ENCODE measurements at places on chromosomes 2 and 18. TPM values are rescaled to one million over a fixed set of nuclear protein-coding genes. Genes with fewer than 3 reads are reported as not detected.

SIX3 gene
- total RNA-seq = not detected

RPS27A gene
- total RNA-seq = 3,214 TPM

DYNAP gene
- not detected for total RNA-seq

CNTNAP5 gene
- 0.13 TPM for total RNA-seq

CDK5R2 gene
- 0.04 TPM for total RNA-seq

ABCG8 gene
- not detected for total RNA-seq

HOXD1 gene
- total RNA-seq = 0.71 TPM

RESP18 gene
- not detected for total RNA-seq

C2orf66 gene
- total RNA-seq = 0.04 TPM

DNA sequence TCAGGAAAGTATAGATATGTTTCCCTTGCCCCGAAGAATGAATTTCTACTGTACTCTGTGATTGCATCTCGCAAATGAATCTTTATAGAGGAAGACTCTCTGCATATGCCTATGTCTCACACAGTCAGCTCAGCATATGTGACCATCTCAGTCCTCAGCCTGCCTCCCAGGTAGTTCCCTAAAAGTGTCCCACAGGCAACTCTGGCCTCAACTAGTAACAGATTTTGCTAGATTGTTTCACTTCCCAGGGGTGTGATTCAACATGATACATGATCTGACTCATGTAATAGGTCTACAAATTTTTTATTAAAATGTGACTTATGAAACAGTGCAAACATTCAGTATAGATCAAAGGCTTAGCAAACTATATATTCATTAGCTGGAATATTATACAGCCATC, 296.6 kb upstream of the CRIM1 start:
- DNase-seq = peak; percentile 9

DNA sequence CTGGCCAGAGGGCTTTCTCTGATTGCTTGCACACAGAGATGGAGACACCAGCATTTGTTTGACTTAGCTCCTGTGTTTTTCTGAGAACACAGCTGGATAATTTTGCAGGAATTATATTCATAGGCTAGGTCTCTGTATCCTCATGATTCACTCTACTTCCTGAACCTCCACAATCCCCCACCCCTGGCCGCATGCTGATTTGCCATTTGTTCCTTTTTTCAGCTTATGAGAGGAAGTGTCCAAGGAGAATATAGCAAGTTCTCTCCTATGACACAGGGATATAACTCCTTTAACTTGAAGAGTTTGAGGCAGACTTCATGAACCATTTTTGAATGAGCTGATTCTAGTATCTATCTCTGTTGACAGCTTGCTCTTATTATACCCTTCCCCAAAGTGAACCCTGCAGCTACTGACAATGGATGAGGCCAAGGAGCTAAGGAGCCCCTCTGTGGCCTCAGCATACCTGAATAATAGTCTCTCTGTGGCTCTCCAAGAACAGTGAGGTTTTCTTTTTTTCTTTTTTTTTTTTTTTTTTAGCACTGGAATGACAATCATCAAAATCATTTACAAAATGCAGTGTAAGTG, 15.4 kb downstream of the CAVIN2 start:
- no peak for DNase-seq

DNA sequence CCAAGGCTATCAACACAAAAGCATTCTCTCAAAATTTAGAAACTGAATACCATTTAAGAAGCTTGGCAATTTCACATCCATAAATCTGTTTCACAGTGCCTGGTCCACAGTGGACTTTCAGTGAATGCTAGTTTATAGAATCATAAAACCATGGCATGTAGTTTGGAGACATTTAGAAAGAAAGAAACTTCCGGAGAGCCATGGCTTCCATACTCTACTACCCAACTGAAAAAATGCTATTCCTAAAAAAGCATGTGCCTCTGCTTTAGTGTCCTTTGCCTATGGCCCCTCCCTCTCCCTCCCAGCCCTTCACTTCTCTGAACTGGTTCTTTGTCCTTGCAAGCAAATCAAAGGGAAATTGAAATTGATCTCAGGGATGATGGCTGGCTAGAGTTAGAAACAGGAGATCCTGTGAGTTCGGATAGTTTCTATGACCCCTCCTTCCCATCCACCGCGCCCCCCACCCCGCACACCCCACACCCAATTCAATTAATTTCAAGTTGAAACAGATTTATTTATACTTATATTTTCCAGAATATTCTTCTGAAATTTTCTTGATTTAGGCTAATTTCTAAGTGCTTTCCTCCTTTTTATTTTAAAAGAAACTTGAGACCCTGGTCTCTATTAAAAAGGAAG, 248.3 kb downstream of the TRIB2 start:
- DNase-seq = no peak

- DNase-seq = no peak
Measured at GRCh38 chr2:174473796-174474195, 13.0 kb downstream of the GPR155 start.

- DNase-seq = no peak
Measured at GRCh38 chr2:110149330-110150220, 34.0 kb upstream of the MALL start.

DNA sequence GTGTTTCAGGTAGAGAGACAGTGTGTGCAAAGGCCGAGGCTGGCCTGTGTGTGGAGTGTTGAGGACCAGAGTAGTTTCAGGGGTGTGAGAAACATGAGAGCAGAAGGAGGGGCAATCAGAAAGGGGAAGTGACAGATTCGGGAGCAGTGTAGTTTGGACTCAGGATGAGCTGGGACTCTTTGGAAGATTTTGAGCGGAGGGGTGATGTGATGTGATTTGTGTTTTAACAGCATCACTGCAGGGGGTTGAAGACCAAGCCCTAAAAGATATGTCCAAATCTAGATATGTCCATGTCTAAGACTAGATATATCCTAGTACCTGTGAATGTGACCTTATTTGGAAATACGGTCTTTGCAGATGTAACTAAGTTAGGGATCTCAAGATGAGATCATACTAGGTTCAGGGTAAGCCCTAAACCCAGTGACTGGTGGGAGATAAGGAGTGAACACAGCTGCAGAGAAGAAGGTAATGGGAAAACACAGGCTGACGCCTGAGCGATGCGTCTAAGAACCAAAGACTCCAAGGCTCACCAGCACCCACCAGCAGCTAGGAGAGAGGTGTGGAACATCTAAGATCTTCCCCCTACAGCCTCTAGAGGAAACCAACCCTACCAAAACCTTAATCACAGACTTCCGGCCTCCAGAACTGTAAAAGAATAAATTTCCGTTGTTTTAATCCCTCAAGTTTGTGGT, 38.5 kb upstream of the MYO3B start:
- no peak for DNase-seq

GRCh38 chr2:136486115-136486514, 279.2 kb upstream of the THSD7B start:
- DNase-seq = no peak

DNA sequence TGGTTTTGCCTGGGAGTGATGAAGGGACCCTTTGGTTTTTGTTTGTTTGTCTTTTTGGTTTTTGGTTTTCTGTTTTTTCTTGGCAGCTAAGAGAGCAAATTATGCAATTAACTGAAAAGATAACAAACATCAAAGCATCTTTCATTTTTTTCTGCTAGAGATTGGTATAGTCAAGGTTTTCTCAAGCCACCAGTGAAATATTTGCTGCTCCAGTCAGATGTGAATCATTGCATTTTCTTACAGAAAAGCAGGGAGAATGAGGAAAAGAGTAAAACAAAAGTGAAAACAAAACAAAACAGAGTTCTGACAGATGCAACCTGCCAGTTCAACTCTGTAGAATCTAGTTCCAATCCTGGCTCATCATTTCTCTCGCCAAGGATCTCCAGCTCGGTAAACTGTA, 660.7 kb downstream of the DSC3 start:
- no peak for DNase-seq

DNA sequence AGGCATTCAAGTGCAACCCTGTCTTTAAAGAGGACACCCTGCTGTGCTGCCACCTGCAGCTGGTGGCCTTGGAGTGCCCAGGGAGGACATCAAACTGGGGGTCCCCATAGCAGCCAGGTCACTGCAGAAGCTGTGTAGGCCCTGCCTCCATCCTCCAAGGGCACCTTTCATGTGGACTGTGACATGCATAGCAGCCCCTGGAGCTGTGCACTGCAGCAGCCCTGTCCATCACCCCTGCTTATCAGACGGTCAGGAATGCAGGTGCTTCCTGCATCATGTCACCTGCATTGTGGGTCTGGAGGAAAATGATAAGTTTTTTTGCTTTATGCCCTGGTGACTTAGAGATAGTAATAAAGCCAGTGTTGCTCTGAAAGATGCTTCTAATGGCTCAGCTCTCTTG, 155.7 kb downstream of the DYSF start:
- no peak for DNase-seq

- DNase-seq = no peak
Measured at GRCh38 chr2:183967756-183968155, 630.6 kb upstream of the ZNF804A start.

DNA sequence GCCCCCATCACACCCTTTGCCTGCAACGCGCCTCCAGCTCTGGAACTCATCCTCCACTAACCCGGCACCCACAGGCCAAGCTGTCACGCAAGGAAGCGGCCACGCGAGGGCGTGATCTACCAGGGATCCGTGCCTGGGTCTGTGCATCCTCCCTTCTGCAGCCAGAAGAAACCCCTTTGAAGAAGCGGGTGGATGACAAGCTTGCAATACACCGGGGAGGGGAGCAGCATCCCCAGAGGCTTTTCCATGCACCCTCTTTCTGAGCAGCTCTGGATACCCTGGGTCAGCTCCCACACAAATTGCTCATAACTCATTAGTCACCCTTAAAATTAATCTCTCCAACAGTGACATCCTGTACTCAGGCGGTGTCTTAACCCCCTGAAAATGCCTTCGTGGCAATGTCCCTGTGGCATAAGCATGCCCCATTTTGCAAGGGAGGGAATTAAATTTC, 47.6 kb downstream of the PDCL3 start:
- DNase-seq = peak; percentile 75

DNA sequence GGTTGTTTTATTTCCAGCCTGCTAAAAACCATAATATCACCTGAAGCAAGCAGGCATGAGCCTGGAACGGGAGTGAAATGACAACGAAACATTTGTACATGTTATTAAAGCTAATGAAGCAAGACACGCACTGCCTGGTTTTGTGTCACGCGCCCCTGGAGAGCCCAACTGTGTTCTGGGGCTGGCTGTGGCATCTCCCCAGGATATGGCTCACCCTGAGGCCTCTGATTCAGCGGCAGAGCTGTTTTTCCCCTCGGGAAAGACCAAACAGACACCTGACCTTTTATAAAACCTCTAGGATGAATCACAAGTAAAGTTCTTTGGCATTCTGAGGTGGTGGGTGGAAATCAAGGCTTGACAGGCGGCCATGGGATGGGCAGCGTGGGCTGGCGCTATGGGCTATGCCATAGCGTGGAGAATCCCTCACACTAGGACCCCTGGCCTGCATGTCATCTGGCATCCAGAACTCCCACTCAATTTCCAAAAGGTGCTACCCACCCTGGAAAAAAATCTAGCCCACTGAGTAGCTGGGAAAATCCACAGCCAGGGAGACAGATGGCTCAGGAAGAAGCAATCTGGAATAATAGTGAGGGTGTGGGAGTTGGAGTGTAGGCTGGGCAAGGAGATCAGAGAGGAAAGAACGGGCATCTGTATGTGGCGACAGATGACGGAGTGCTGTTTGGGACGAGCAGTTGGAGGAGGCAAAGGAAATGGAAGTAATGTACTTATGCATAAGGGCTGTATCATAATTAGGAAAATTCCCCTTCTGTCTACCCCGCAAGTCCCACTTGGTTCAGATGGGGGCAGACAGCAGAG, 262.0 kb downstream of the AFF3 start:
- DNase-seq = peak; percentile 27

- peak; percentile 52 for DNase-seq
Measured at GRCh38 chr2:236512902-236513435, 56.7 kb upstream of the ACKR3 start.

GRCh38 chr2:196276421-196276820, 105.0 kb upstream of the STK17B start:
- no peak for DNase-seq

DNA sequence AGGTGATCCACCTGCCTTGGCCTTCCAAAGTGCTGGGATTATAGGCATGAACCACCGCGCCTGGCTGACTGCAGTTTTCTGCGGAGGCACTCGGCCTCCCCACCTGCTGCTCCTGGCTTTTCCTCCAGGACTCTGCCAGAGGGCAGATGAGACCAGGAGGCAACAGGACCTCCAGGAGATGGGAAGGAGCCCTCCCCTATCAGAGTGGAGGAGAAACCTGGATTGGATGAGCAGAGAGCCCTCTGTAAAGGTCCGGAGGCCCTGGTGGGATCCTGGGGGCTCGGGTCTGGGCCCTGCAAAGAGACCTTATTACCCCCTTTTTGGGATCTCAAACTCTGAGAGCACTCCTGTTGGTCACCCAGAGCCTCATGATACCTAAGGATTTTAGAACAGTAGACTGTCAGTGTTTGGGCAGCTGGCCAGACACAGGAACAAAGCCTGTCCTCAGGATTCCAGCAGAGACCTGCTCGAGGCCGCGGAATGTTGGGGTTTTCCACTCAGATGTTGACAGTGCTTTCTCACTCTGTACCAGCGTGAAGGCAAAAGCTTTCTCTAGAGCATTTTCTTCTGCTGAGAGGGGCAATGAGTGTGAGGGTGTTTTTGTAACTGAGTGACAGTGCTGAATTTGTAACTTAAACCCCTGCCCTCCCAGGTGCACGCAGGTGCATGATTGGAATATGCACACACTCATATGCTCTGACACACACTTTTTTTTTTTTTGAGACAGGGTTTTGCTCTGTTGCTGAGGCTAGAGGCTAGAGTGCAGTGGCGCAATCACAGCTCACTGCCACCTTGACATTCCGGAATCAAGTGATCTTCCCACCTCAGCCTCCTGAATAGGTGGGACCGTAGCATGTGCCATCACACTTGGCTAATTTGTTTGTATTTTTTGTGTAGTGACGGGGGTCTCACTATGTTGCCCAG, 48.4 kb downstream of the NPPC start:
- no peak for DNase-seq

GRCh38 chr18:63676526-63677323, 15.0 kb upstream of the SERPINB3 start:
- DNase-seq = no peak

- DNase-seq = no peak
Measured at GRCh38 chr2:73295751-73296400, 2.5 kb upstream of the EGR4 start.

DNA sequence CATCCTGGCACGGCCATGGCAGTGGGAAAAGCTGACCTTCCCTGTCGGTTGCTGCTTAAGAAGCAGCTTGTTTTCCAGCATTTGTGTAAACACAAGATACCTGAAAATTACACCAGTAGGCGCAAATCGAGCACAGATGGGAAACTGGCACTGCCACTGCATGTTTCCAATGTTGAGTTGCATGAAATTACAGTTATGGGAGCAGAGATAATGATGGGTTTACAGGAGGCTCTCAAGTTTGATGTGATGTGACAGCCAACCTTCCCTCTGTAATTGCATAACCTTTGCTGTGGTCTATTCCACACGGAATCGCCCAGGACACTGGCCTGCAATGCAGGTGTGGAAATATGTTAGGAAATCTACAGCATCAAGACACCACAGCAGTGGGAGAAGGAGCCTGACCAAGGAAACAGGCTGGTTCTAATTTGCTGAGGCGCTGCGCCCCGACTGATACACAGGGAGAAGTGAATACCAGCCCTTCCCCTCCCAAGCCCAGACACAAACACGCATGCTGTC, 17.4 kb downstream of the GPR45 start:
- no peak for DNase-seq

DNA sequence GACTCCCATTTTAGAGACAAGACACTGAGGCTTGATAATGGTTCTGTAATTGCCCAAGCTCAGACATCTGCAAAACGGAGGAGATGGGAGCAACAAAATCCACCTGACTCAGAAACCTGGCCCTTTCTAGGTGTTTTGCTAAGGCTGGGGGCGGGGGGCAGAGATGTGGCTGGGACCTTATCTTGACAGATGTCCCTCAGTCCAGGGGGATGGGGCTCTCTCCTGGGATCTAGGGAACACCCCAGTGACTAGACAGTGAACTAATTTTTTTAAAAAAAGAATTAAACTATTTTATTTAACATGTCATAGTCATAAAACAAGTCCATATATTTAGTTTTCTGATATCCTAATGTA, 32.0 kb upstream of the HAAO start:
- DNase-seq = no peak

Data from muscle of leg (tissue), 16 donors.